ENCODE measurements at places on chromosomes 5 and 9.

DNA sequence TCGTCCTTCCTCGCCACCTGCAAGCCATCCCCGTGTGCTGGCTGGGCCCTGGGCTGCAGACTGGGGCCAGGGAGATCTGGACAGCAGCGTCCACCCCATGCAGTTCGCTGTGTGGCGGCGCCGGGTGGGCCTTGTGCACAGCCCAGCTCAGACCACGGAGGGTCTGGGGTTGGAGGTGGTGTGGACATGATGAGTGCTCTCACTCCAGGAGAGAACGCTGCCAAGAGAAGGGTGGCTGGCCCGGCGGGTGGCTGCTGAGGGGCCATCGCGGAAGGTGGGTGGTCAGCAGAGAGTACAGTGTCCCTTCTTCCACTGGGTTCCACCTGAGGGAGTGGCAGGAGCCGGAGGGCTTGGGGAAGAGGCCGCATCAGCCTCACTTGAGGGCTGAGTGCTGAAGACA lies 44.4 kb downstream of the RXRA start:
- DNase-seq, result no peak

DNA sequence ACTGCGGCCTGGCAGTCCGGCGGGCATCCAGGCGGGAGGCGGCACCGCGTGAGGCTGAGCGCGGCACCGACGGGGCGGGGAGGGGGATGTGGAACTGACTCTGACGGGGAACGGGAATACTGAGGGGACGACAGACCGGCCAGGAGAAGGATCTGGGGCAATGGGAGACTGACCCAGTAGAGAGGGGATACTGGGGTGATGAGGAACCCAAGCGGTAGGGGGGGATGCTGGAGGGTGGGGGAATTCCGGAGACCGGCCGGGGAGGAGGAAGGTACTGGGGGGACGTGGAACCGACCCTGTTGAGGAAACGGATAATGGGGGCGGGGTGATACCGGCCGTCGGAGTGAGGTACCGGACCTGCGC lies 423 bp downstream of the IPPK start:
- DNase-seq, result peak; percentile 50

DNA sequence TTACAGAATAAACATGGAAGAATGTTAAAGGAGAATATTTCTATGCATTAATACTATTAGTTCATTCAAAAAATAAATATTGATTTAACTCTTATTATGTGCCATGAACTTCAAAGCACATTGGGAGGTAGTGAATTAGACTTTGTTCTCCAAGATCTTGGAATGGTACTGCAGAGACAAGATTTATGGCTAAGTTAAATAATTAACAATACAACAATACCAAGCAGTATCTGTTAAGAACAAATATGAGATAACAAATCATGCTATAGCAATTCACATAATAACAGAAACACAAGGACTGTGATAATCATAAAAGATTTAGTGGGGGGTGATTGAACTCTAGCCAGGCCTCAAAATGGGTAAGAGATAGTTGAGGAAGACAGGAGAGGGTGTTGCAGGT lies 11.6 kb downstream of the NMUR2 start:
- DNase-seq, result no peak

DNA sequence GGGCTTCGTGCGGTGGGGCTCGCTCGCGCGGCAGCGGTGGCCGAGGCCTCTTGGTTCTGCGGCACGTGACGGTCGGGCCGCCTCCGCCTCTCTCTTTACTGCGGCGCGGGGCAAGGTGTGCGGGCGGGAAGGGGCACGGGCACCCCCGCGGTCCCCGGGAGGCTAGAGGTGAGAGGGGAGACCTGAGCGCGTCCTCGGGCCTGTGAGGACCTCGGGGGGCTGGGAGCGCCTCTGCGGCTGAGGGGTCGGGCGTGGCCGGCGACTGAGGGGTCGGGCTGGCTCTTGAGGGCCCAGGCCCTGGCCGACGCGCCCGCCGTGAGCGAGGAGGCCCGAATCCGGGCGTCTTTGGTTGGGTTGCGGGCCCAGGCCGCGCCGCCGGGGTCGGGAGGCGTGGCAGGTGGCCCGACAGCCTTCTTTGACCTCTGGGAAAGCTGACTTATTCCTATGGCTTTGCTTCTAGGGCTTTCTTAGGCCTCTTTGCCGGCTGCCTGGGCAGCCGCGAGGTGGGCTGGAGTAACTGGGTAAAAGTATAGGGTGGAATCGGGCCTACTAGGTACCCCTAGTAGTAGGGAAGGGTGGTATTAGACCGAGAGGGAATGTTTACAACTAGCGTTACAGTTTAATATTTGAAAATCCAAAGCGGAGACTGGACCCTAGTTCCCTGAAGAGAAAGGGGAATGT lies at the start of gene CANX:
Gene CANX (plus strand): TSS at position 33 of the 681 bp plus-strand sequence. CDS start 6,715 bp downstream, outside the sequence.
- DNase-seq, result no peak

DNA sequence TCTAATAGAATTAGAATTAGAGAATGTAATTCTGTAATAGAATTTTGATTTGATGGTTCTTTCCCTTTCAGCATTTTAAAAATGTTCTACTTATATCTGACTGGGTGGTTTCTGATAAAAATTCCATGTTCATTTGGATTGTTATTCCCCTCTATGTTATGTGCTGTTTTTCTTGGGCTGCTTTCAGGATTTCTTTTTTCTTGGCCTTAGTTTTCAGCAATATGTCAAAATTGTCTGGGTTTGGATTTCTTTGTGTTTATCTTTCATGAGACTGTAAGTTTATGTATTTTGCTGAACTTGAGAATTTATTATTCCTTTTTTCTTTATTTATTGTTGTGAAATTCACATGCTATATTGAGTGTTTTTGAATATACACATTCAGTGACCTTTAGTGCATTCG lies 189.1 kb downstream of the RANBP17 start:
- no peak for DNase-seq
